ENCODE measurements at places on chromosomes 7 and 10.

DNA sequence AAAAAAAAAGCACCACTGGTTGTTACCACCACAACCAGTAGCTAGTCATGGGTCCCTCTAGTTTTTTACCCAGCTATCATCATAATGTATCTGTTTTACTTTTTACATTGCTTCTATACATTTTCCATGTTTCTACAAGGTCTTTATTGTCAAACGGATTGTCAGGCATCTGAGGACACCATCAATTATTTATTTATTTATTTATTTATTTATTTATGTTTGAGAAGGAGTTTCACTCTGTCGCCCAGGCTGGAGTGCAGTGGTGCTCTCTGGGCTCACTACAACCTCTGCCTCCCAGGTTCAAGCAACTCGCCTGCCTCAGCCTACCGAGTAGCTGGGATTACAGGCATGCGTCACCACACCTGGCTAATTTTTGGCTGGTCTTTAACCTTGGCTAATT lies 29.0 kb upstream of the HNRNPH3 start:
- no peak for DNase-seq

- DNase-seq, result no peak
These were observed 22.1 kb downstream of the GNA12 start for GRCh38 chr7:2821842-2822507.

DNA sequence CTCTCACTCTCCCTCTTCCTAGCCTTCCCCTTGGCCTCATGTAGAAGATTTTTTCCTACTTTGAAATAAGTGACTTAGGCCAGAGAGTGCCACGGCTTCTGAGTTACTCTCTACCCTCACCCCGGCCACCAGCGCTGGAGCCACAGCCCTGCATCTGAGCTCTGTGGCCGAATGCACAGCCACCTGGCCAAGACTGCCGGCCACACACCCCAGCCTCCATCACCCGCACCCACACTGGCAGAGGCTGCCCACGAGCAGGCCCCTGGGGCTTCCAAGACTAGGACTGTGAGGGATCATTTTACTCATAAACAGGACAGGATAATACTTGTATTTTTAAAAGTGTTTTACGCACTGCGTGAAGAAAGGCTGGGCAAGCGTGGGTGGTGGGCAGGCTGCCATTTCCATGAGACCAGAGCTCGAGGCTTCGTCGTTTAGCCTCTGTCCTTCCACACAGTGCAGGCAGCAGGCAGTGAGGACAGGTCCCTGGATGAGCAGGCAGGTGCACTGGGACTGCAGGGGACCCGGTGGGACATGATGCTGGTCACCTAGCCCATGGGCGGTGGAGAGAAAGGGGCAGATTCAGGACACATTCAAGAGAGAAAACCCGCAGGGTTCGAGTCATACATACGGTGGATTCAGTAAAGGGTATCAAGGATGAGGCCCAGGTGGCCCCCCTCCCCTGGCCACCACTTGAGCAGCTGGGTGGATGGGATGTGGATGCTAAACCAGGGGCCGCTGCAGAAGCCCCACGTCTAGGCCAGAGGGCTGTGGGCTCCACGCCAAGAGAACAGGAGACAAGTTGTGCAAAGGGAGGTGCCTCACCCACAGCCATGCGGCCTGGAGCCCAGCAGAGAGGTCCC lies 35.5 kb upstream of the RNF32 start:
- no peak for DNase-seq

GRCh38 chr10:125261491-125262186 lies 101.3 kb upstream of the CTBP2 start:
- DNase-seq, result no peak

DNA sequence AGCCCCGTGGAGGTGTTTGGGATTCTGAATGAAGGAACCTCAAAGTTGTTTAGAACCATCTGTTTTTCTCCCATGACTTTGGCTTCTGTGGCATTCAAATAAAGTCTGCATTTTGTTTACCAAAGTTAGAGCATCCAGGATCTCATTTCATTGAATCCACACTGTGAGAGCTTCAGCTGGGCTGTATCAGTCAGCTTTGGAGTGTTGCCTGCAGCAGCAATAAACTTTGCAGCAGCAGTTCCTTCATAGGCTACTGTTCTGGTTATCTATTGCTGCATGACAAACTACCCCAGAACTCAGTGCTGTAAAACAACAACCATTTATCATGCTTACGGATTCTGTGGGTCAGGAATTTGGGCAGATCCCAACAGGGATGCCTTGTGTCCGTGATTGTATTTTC lies 1575.2 kb upstream of the LRRTM3 start:
- DNase-seq, result no peak

- no peak for DNase-seq
These were observed 51.0 kb downstream of the ARL5B start for GRCh38 chr10:18710201-18710653.

GRCh38 chr7:12777257-12777656 lies 89.8 kb downstream of the ARL4A start:
- no peak for DNase-seq

DNA sequence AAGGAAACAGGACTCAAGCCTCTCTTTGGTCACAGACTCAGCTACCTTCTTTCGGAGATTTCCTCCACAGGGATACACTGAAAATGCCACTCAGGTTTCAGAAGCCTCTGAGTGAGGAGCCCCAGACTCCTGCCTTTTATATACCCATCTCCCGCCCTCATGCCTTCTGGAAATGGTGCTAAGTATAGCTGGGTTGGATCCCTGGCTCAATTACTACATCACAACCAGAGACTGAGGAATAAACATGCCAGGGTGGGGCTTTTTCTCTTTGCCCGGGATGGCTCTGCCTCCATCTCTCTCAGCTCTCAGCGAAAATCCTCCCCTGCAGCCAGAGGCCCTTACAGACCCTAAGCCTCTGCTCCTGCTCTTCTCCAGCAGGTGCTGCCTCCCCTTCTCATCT lies 299.5 kb downstream of the KCNMA1 start:
- DNase-seq, result no peak

DNA sequence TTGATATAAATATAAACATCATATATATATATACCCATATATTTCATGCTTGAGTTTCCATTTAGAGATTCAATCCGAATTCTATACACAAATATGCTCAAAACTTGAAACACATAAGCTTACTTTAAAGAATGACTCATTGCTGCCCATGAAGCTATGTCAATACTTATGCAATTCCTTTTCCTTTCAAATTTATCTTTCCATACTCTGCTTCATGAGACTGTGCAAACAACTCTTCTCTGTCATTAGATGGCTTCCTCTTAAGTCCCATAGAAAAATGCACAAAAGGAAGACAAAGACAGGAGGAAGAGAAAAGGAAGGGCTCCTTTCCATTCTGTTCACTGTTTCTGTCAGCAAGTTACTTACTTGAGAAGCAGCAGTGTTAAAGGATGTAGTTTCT lies 895.7 kb upstream of the SORCS1 start:
- DNase-seq, result no peak

- peak; percentile 16 for DNase-seq
These were observed at the start of gene GTF2IRD1 for GRCh38 chr7:74453322-74454011. GTF2IRD1 (plus strand) TSS chr7:74453906; CDS start chr7:74508081, 54,175 bp downstream.

DNA sequence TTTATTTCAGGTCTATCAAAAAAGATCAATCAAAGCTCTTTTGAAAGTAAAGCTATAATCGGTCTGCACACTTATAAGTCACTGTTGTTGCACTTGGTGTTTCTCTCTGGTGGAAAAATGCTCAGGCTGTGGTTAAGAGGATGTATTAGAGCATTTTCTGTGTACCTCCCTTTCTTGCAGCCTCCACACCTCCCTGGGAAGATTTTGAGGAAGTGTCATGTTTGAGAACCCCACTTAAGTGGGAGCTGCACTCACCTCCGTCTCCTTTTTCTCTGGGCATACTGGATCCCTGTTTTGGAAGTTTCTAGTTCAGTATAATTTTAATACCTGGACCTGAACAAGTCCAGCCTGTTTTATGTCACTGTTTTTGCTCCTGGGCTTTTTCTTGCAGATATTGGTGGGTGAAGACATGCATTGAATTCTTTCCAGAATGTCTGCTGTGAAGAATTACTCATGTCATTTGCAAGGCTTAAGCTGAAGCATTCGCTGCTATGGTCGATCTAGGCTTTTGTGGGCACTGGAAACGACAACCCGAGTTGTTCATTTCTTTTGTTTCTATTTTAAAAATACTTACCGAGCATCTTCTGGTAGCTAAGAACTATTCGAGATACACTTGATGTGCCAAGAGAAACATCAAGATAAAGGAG lies 36.6 kb downstream of the TCF7L2 start:
- no peak for DNase-seq

DNA sequence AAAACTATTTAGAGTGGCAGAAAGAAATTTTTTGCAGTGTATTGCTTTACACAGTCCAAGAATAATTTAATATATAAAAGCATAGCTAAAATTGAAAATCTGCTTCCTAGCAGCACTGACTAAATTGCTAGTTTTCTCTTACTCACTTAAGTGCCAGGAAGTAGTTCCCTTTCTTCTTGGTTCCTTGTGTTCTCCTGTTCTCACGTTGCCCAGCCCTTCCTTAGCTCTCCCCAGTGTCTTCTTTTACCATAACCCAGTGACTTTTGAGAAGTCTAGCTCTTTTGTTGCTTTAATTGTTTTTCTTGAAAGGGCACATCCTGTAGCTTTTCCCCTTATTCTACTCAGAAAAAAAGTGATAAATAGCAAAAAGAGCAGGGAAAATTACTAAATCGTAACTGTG lies 215.5 kb downstream of the THSD7A start:
- no peak for DNase-seq

GRCh38 chr10:27153845-27154193 lies 365 bp downstream of the YME1L1 start:
- no peak for DNase-seq

DNA sequence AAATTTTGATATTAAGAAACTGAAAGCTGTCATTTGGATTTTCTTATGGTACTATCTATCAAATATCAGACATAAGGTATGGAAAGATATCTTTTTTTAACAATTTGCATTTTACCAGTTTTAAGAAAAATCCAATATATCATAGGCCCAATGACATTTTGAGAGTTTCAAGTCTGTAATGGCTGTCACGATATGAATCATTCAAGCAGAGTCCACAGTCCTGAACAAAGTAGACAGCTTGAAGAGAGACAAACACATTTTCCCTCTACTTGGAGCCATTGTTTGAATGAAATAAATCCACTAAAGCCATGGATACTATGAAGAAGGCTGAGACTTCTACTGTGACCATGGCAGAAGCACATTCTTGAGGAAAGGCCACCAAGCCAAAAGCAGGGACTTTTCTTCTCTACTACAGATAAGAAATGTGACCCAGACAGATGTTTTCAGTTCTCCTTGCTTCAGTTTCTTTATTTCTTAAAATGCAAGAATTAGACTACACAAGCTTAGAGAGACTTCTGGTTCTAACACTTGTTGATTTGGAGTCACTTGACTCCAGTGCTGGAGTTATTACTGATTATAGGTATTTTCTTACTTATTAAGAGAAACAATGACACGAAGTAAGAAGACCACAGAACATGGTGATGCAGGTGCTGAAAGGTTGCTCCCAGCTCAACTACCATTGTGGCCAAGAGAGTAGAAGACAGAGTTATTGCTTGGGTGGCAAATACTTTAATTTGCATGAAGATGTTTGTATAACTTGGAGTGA lies 429.1 kb downstream of the KIF20B start:
- DNase-seq, result no peak
